LHCN-M2 (cell line): ENCODE measurements at places on chromosomes 5 and 9.

DNA sequence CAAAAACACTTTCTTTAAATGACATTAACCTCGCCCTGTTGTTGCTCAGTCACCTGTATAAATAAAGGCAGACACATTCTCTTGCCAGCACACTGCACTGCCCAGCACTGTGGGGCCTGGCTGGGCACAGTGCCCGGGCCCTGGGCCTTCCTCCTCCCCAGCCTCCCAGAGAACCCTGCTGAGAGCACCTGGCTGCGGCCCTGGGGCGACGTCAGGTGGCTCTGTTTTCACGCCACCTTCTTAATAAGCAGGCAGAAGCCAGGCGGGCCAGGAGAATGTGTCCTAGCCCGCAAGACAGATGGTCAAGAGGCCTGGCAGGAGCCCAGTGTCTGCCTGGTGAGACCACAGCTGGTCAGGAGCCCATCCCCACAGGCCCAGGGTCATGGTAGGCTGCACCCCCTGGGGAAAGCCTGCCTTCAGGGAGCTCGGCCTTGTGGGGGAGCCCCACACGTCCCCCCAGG, 8.2 kb upstream of the AGPAT2 start:
- peak; percentile 47 for DNase-seq

DNA sequence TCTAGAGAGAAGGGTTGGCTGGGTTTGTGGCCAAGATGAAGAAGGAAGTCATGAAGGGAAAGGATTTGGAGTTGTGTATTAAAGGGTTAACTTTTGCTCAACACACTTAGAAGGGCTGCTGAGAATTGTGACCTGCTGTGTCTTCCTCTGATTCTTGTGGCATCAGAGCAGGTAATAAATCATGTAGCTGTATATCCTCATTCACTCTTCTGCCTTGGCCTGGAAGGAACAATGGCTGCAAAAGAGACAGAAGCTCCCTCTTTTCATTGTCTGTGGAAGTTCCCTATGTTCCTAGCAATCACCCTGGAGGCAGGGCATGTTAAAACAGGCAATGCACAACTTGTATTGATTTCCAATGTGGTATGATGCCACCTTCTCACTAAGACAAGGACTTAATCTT, 159.1 kb downstream of the LRRC70 start:
- no peak for DNase-seq

DNA sequence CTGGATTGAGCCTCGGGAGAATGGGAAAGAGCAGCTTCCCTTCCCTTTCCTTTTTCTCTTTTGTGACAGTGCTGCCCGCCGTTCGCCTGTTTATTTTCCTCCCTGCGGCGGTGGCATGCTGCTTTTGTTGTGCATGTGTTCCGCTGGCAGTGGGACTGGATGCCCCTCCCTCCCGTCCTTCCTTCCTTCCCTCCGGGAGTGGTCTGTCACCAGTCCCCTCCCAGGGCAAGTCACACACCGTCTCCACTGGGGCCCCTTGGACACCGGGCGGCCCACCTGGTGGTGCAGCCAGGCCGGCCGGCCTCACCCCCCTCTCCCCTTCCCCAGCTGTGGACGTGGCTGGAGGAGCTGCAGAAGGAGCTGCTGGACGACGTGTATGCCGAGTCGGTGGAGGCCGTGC, 214.7 kb downstream of the TRIO start:
- DNase-seq = no peak

- no peak for DNase-seq
These were observed 44.4 kb downstream of the FNBP1 start for GRCh38 chr9:129998491-129999140.

DNA sequence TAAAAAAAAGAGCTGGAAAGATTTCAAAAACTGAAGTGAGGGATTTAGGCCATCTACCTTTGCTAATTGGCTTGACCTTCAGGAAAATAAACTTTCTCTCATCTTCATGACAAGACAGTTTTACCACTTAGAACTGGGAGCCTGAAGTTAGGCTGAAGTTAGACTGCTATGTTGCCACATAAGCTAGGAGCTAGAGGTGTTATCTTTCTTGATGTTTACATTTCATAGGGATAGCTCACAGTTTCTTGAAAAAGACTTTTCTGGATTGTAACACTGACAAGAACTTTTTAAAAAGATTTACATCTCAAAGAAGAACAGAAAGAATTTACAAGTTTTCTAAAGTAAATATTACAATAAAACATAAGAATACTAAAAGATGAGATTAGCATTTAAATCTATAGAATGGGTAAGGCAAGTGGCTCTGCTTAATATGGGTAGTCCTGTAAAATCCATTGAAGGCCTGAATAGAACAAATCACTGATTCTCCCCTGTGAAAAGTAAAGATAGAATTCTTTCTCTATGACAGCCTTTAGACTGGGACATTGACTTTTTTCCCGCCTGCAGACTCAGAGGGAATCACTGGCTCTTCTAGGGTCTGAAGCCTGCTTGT, 1665.4 kb upstream of the CDH9 start:
- DNase-seq = no peak

DNA sequence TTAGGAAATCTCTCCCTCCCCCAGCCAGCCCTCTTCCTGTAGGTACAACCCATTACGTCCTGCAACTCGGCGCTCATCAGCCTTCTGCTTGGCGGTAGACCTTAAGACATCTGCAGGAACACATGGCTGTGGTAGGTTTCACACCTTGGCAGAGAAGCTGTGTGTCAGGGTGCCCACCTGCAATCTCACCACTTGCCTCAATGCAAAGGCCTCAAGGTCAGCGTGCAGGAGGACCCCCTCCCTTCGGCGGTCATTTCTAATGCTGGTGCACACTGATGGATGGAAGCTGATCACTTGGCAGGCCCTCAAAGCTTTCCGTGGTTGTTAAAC, 67.3 kb downstream of the CRB2 start:
- DNase-seq = no peak

DNA sequence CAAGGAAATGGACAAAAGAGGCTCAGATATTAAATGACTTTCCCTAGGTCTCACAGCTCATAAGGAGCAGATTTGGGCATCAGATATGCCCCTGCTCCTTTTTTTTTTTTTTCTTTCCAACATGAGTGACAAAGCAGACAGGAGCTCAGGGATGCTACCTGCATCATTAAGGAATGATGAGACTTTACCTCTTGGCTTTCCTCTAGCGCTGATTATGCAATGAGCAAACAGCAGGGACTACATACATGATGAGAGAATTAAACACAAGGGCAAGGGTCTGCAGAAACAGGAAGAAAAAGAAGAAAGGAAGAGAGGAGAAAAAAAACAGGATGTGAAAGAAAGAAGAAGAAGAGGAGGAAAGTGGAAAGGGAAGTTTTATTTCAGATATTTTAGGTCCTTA, 179.9 kb downstream of the PPP2R2B start:
- DNase-seq = no peak

- DNase-seq = no peak
These were observed 9.6 kb upstream of the AKNA start for GRCh38 chr9:114397219-114397847.

DNA sequence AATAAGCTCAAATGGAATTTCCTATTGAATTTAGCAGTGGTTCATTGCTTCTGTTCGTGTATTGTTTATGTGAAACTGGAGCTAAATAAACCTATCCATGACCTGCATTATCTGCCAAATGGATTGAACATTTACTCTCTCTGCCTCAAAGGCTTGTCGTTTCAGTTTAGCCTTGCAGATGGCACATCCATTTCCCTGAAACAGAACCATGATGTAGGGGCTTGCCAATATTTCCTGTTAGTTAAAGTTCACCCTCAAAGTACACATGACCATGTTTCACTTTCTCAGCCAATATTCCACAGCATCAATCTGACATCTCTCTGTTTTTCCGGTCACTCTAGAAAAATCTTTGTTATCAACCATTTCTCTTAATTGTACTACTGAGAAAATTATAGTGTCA, 545.3 kb downstream of the TAF11L14 start:
- DNase-seq = no peak

DNA sequence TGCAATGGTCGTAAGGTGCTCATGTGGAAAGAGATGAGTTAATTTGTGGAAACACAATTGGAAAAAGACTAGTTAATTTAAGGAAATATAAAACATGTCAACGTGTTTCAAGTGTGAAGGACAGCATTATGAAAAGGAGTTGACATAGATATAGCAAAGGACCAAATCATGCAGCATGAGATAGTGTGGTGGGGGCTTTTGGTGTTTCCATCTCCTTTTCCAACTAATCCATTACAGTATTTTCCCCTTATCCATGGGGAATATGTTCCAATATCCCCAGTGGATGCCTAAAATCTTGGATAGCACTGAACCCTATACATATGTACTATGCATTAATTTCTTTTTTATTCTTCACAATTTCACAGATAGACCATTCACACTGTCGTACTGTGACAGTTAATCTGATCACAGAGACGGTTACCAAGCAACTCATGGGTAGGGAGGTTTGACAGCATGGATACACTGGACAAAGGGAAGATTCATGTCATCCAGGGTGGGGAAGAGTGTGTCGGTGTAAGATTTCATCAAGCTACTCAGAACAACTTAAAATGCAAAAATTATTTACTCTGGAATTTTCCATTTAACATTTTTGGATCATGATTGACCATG, 238.6 kb downstream of the CDH12 start:
- DNase-seq = no peak
